ENCODE measurements at places on chromosomes 6 and 20. TPM values are rescaled to one million over a fixed set of nuclear protein-coding genes. Genes with fewer than 3 reads are reported as not detected.
A peak's percentile ranks its signal among the peaks of the same experiment; 100 is the strongest.

AKAP12 gene
- 27.7 TPM for total RNA-seq

HTR1E gene
- total RNA-seq = not detected

ERVFRD-1 gene
- total RNA-seq = not detected

OPN5 gene
- not detected for total RNA-seq

CNBD2 gene
- 1.0 TPM for total RNA-seq

LY86 gene
- total RNA-seq = 0.82 TPM

GSTA1 gene
- total RNA-seq = not detected

DNA sequence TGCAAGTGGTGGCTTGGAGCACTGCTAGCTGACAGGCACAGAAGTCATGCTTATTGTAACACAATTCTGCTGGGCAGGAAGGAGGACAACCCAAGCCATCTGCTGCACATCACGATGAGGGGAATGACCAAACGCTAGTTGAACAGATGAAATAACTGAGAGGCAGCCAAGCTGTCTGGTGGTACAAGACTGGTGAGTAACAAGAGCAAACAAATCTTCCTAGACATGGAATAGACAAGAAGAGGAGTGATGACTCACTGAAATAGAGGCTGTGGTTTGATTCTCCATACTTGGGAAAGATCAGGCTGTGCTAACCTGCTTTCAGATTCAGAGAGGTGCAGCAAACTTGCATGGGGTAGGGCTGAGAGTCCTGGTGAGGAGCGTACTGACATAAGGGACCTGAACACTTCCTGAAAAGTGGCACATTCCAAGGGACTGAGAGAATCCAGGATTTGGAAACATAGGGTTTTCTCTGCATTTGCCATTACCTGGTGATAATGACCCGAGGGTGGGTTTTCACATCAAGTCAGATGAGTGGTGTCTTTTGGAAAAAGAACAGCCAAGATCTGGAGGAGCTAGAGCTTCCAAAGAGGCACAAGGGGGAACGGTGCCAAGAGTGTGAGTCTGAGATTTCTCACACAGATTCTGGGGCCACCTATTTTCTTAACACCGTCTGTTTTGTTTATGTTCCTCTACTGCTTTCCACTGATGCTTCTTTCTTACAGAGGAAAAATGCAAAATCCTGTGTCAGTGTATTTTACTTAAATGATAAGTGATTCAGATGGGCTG lies 60.0 kb downstream of the PRL start:
- DNase-seq = no peak

- DNase-seq = peak; percentile 83
These were observed 14.5 kb downstream of the LAMA5 start for GRCh38 chr20:62352402-62353288.

DNA sequence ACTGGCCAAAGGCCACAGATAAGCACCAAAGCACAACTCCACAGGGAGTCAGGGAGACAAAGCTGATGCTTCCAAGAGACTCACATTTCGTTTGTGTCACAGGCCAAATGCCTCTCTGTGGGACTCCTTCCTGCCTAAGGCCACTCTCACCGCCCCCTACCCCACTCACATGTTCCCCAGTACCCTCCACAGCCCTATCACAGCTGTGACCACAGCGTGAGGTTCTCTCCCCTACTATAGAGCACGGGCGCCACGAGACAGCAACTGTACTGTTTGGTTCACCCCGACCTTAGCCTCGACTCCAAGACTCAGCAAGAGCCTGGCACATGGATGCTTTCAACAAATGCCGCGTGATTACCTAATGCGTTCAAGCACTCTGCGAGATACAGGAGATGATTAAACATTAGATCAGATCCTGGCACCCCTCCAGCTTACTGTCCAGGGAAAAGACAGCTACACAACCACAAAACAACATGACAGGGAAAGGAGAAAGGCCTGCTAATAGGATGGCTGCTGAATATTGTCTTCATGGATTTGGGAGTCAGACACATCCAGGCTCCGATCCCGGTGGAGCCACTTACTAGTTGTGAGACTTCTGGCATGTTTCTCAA lies 105.5 kb downstream of the AGPAT4 start:
- DNase-seq = peak; percentile 54

- peak; percentile 87 for DNase-seq
These were observed 839.4 kb downstream of the MAFB start for GRCh38 chr20:39849664-39850063.

DNA sequence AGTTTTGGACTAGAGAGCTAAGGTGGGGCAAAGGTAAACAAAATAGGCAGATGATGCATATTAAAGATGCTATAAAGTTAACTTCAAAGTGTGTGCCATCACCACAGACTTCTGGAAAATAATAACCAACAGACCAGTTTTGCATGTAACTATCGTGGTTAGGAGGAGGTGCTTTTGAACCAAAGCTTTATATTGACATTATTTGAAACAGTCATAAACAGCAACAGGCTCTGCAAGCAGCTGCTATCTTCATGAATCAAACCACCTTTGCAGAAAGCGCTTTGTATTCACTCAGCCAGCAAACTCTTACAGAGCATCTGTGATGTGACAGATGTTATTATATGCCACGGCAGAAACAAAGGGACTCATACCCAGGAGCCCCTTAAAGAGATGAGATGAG lies 81.9 kb downstream of the CRYBG1 start:
- no peak for DNase-seq

GRCh38 chr6:30520522-30520921 lies 31.2 kb downstream of the HLA-E start:
- DNase-seq = no peak

- DNase-seq = no peak
These were observed 818 bp upstream of the MDGA1 start for GRCh38 chr6:37698264-37699137.

DNA sequence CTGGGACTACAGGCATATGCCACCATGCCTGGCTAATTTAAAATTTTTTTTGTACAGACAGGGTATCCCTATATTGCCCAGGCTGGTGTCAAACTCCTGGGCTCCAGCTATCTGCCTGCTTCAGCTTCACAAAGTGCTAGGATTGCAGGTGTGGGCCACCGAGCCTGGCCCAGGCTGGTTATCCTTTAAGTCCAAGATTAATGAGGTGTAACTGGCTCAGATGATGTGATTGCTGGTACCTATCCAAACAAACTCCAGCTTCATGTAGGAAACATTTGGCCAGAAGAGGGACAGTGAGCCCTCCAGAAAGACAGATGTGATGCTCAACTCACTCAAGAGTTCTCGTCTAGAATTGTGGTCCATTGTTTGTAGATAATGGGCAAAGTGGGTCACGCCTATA lies 9.2 kb upstream of the ZNF318 start:
- no peak for DNase-seq

DNA sequence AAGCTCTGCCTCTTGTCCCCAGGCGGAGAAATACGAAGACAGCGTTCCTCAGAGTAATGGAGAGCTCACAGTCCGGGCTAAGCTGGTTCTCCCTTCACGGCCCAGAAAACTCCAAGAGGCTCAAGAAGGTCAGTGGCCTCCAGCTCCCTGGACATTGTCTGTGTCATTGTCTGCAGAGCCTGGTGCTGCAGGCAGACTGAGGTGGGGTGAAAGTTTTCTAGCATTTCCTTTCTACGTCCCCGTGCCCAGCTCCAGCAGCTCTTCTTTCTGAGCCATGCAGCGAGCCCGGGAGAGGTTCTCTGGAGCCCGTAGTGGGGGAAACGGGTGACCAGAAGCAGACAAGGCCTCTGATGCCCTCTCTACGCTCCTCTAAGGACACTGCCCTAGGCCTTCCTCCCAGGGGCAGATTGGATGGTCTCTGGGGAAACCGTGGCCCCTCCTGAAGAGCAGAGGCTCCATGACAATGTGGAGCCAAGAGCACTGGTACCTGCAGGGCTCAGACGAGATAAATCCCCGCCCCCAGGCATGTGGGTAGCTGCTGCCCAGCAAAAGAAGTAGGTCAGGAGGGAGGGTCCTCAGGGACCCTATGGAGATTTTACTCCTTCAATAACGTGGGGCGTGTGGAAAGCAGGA lies 58.4 kb downstream of the EZR start:
- DNase-seq = no peak

DNA sequence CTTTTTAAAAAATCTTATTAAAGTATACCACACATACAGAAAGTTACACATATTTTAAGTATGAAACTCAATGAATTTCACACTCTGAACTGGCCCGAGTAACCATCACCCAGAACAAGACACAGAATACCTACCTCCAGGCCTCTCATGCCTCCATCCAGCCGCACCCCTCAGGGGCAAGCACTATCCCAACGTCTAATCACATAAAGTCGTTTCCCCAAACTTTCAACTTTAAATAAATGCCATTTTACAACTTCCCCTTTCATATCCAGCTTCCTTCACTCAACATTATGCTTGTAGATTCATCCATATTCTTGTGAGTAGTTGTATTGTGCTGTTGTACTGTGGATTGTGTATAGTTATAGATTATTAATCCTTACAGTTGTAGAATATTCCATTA lies 539.1 kb downstream of the CD83 start:
- DNase-seq = no peak

- no peak for DNase-seq
These were observed 576.2 kb downstream of the DHX35 start for GRCh38 chr20:39538317-39538716.

GRCh38 chr6:44219053-44219814 lies 2.5 kb downstream of the MYMX start:
- peak; percentile 86 for DNase-seq
